ENCODE measurements at places on chromosomes 2 and 18. TPM values are rescaled to one million over a fixed set of nuclear protein-coding genes. Genes with fewer than 3 reads are reported as not detected.

DNA sequence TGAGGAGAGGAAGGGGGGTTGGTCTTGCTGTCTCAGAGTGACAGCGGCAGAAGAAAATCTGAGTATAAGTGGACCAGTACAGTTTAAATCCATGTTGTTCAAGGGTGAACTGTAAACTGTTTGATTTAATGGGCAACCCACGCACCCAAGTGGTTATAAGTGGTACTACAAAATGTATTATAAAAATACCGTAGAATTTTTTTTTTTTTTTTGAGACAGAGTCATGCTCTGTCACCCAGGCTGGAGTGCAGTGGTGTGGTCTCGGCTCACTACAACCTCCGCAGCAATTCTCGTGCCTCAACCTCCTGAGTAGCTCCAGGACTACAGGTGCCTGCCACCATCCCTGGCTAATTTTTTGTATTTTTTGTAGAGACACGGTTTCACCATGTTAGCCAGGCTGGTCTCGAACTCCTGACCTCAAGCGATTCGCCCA is 2.1 kb upstream of the CHCHD5 start:
- no peak overlapping the region for H3K27ac ChIP-seq
- no peak for DNase-seq
- H3K4me1 ChIP-seq: peaks cover 9% of the 10 kb centered on the region
- H3K36me3 ChIP-seq: no peaks in the 10 kb centered on the region
- H3K27me3 ChIP-seq: no peaks in the 10 kb centered on the region
- H3K4me3 ChIP-seq: no peak overlapping the region

DNA sequence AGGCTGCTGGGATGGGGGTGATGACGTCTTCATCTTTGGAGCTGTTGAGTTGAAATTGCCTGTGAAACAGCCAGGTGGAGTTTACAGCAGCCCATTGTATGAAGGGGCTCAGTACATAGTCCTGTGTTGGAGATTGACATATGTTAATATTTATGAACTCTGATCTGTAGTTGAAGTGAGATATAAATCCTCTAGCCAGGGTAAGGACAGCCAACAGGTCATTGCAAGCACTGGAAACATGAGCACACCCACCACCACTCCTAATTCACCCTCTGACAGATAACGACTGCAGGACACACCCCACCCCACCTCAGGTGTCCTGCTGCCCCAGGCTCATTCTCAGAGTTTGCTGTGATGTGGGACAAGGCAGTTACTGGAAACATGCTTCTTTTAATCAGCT is 112.4 kb upstream of the TRIB2 start:
- H3K36me3 ChIP-seq: no peaks in the 10 kb centered on the region
- DNase-seq: no peak
- peaks cover 6% of the 10 kb centered on the region for H3K4me1 ChIP-seq
- H3K4me3 ChIP-seq: no peak overlapping the region

- peaks cover 13% of the 10 kb centered on the region for H3K4me1 ChIP-seq
- no peak overlapping the region for H3K27ac ChIP-seq
- no peaks in the 10 kb centered on the region for H3K27me3 ChIP-seq
Measured at GRCh38 chr2:203659331-203660049, 46.9 kb upstream of the CD28 start.

Gene SFXN5
- total RNA-seq: 39.6 TPM

- no peaks in the 10 kb centered on the region for H3K27me3 ChIP-seq
- H3K36me3 ChIP-seq: no peaks in the 10 kb centered on the region
- H3K4me1 ChIP-seq: peaks cover 20% of the 10 kb centered on the region
- no peak for DNase-seq
- no peak overlapping the region for H3K27ac ChIP-seq
- H3K4me3 ChIP-seq: no peak overlapping the region
Measured at GRCh38 chr2:207792244-207792785, 22.6 kb upstream of the FZD5 start.

DNA sequence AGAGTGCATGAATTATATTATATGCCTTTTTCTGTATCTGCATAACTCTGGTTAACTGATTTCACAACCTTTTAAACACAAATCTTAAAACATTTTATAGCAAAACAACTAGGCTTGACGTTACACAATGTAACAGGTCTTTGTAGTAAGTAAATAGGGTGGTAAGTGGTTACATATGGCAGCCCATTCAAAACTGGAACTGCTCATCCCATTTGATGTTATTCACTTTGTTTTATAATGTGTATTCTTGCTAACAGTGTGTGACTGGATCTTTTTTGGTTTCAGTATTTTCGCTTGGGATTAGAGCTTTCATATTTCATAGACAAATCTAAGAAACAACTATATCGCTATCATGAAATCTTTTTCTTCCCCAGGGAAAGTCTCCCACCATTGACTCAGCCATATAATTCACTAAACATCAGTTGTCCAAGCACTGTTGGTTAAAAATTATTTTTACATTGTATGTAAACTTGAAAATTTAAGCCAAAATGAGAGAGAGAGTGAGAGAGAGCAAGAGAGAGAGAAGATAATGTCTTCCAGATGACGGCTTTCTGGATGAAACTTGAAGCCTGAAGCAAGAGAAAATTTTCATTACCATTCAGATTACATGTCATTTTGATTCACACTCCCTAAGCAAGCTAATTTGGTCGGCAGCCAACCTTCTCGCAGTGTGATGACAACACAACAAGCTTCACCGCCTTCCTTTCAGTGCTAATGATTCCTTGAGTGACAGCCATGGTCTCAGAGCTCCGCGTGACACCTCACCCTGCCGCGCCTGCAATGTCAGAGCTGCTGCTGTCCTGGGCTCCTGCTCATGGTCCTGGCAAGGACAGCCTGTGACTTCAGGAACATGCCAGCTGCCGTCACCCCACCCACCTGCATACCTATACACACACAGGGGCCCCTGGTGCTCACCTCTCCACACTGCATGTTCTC is 946.9 kb upstream of the SOX11 start:
- no peak overlapping the region for H3K27ac ChIP-seq
- no peak overlapping the region for H3K4me3 ChIP-seq
- no peaks in the 10 kb centered on the region for H3K27me3 ChIP-seq
- H3K4me1 ChIP-seq: no peaks in the 10 kb centered on the region

Gene OR6B2
- not detected for total RNA-seq

Gene MAP3K2
- 95.4 TPM for total RNA-seq

Gene PLCD4
- 5.9 TPM for total RNA-seq

- H3K4me3 ChIP-seq: no peak overlapping the region
- H3K27ac ChIP-seq: peak overlapping the region; percentile 43
- peak; percentile 31 for DNase-seq
- no peaks in the 10 kb centered on the region for H3K36me3 ChIP-seq
Measured at GRCh38 chr18:62339106-62339988, 14.2 kb downstream of the TNFRSF11A start.

- peaks cover 44% of the 10 kb centered on the region for H3K4me1 ChIP-seq
- peak overlapping the region; percentile 32 for H3K4me3 ChIP-seq
- H3K27ac ChIP-seq: peak overlapping the region; percentile 90
- H3K36me3 ChIP-seq: no peaks in the 10 kb centered on the region
- DNase-seq: peak; percentile 90
Measured at GRCh38 chr2:199462956-199463692, 5.4 kb upstream of the SATB2 start.

Gene ANXA4
- 125 TPM for total RNA-seq

Gene SERPINB13
- 1.4 TPM for total RNA-seq

- H3K27me3 ChIP-seq: no peaks in the 10 kb centered on the region
- H3K36me3 ChIP-seq: no peaks in the 10 kb centered on the region
- H3K4me1 ChIP-seq: no peaks in the 10 kb centered on the region
- no peak for DNase-seq
- no peak overlapping the region for H3K4me3 ChIP-seq
Measured at GRCh38 chr2:178829299-178829960, 22.2 kb upstream of the TTN start.

Gene KANSL3
- 59.9 TPM for total RNA-seq
